ENCODE measurements at places on chromosomes 2 and 18. TPM values are rescaled to one million over a fixed set of nuclear protein-coding genes. Genes with fewer than 3 reads are reported as not detected.

GALNT3 gene
- 14.9 TPM for total RNA-seq

DNA sequence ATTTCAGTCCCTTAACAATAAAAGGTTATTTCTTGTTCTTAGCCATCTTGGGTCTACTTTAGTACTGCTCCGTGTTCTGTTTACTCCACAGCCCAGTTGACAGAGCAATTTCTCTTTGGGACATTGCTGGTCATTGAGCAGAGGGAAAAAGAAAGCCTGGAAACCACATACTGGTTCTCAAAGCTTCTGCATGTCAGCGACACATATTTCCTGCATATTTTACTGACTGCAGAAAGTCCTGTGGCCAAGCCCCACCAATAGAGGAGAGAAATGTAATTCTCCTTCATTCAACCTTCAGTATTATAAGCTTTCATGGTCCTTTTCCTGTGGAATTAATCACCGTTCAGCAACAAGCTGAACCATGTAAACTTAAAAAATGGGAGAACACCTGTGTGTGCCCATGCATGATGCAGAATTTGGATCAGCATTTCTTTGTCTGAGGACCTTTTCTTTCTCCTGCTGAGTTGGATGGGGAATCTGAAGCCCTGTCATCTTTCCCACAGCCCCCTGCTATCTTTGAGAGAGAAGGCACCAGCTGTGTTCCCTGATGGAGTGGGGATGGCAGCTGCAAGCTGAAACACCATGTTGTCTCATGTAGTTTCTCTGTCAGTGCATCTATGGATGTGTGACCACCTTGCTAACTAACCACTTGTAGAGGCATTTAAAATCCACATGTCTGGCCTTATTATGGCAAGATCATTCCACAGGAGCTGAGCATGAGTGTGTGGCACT, 431.6 kb downstream of the MEIS1 start:
- H3K36me3 ChIP-seq, result no peaks in the 10 kb centered on the region
- H3K4me1 ChIP-seq, result no peaks in the 10 kb centered on the region
- DNase-seq, result no peak
- H3K27ac ChIP-seq, result no peak overlapping the region

CPS1 gene
- 1.4 TPM for total RNA-seq

DNA sequence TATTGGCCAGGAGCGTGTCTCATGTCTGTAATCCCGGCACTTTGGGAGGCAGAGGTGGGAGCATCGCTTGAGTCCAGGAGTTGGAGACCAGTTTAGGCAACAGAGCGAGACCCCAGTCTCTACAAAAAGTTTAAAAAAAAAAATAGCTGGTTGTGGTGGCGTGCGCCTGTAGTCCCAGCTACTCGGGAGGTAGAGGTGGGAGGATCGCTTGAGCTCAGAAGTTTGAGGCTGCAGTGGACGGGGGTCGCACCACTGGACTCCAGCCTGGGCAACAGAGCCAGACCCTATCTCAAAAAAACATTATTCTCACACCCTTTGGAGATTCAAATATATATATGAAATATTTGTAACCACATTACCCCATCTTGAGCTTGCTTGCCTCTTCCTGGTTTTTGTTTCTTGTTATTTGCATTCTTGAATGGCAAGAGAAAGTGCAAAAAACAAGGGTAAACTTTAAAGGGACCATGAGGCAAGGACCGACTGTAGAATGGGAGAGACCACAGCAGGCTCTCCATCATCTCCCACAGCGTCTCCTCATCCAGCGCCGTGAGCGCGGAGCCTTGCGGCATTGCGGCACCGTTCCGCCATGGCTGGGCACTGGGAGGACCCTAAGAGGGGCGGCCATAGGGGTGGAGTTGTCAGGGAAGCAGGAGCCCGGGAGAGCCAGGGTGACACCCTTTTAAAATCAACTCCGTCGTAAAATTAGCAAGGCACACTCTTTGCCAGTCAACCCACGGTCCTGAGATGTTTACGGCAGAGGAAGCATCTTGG, 1.4 kb downstream of the ELP2 start:
- H3K36me3 ChIP-seq, result no peaks in the 10 kb centered on the region
- peak overlapping the region; percentile 87 for H3K4me3 ChIP-seq
- no peak overlapping the region for H3K27ac ChIP-seq
- H3K27me3 ChIP-seq, result no peaks in the 10 kb centered on the region
- peaks cover 28% of the 10 kb centered on the region for H3K4me1 ChIP-seq

NEUROD1 gene
- not detected for total RNA-seq

CFC1 gene
- not detected for total RNA-seq

GRCh38 chr2:3432067-3432466, 52.6 kb downstream of the TRAPPC12 start:
- no peaks in the 10 kb centered on the region for H3K4me1 ChIP-seq
- H3K4me3 ChIP-seq, result no peak overlapping the region
- peaks cover 53% of the 10 kb centered on the region for H3K36me3 ChIP-seq

GRCh38 chr18:27609221-27609620, 424.1 kb upstream of the CHST9 start:
- H3K36me3 ChIP-seq, result no peaks in the 10 kb centered on the region
- H3K27ac ChIP-seq, result no peak overlapping the region
- H3K4me3 ChIP-seq, result no peak overlapping the region
- H3K27me3 ChIP-seq, result no peaks in the 10 kb centered on the region
- DNase-seq, result no peak

DNA sequence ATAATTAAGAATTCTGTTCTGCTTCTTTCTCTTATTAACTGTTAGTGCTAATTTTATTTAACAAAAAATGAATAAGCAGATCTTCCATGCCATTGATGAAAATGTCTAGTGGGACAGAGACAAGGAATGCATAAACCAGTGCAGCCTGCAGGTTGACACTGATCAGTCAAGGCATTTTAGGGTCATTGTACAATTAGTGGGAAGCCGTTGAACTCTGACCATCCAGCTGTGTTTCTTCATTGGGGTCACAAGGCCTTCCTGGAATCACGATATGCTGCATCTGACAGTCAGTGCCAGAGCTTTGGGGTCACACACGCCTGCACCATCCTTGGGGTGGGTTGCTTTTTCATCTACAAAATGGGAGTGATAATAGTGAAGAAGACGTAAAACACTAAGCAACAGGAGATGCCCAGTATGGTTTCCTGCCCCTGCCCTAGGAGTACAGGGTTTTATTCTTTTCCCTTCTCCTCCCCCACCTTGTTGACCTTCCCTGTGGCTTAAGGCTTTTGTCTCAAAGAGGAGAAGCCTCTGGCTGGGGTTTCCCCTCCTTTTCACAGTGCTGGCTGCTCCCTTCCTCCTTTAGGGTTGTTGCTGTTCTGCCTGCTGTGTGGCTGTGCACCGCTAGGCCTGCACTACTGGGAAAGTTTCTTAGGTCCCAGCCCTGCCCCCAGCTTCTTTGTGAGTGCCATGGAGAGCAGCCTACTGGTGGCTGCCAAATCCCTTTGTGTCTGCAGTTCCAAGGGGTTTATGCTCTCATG, 245.6 kb downstream of the TPGS2 start:
- H3K27me3 ChIP-seq, result no peaks in the 10 kb centered on the region
- H3K27ac ChIP-seq, result no peak overlapping the region
- H3K4me3 ChIP-seq, result no peak overlapping the region
- peaks cover 3% of the 10 kb centered on the region for H3K4me1 ChIP-seq
- DNase-seq, result no peak

DNA sequence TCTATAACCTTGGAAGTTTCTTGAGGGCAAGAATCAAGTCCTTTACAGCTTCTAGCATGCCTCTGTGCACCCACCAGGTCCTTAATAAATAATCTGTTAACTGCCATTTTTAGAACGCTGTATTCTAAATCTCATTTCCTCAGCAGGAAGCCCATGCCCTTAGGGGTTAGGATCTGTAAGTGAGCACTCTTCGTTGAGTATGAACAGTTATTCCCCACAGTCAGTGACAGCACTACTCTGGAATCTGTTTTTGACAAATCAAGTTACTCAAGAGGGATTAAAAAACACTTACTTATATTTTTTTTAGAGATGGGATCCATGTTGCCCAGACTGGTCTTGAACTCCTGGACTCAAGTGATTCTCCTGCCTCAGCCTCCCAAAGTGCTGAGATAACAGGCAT, 14.6 kb downstream of the PAIP2B start:
- H3K27ac ChIP-seq, result no peak overlapping the region
- H3K4me1 ChIP-seq, result no peaks in the 10 kb centered on the region
- no peak overlapping the region for H3K4me3 ChIP-seq
- no peaks in the 10 kb centered on the region for H3K36me3 ChIP-seq

DNA sequence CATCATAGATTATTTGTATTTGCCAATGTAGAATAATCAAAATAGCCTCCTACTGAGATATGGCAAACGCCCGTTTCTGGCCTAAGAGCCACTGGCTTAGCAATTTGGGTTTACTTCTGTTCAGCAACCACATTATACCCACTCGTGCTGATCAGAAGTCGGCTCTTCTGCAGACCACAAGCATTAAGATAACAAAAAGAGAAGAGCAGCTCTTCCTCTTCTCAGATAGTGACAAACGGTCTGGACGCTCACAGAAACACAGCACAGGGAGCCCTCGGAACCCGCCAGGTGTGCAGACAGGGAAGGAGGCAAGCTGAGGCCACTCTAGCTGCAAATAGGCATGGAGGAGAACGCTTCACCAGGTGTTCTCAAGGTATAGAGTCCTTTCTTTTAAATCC, 164.0 kb downstream of the HDAC4 start:
- H3K36me3 ChIP-seq, result no peaks in the 10 kb centered on the region
- peaks cover 26% of the 10 kb centered on the region for H3K4me1 ChIP-seq
- DNase-seq, result no peak
- no peak overlapping the region for H3K27ac ChIP-seq
- H3K27me3 ChIP-seq, result no peaks in the 10 kb centered on the region

GRCh38 chr2:18516112-18516511, 44.3 kb downstream of the RDH14 start:
- DNase-seq, result no peak
- no peaks in the 10 kb centered on the region for H3K27me3 ChIP-seq
- H3K36me3 ChIP-seq, result no peaks in the 10 kb centered on the region
- no peak overlapping the region for H3K27ac ChIP-seq
- no peak overlapping the region for H3K4me3 ChIP-seq

SPATS2L gene
- total RNA-seq, result 86.1 TPM

- H3K4me1 ChIP-seq, result no peaks in the 10 kb centered on the region
- no peak overlapping the region for H3K27ac ChIP-seq
- H3K36me3 ChIP-seq, result no peaks in the 10 kb centered on the region
- H3K27me3 ChIP-seq, result no peaks in the 10 kb centered on the region
- no peak for DNase-seq
Measured at GRCh38 chr2:238493880-238494572, 67.3 kb downstream of the ASB1 start.

GRCh38 chr2:157788201-157788600, 87.9 kb downstream of the ACVR1 start:
- H3K4me1 ChIP-seq, result peaks cover 39% of the 10 kb centered on the region
- no peak for DNase-seq
- no peaks in the 10 kb centered on the region for H3K27me3 ChIP-seq
- H3K36me3 ChIP-seq, result no peaks in the 10 kb centered on the region
- no peak overlapping the region for H3K4me3 ChIP-seq
